Testis (tissue), 5 donors: ENCODE measurements at places on chromosomes 4 and X.

GRCh38 chrX:10519278-10519677 is 101.1 kb downstream of the MID1 start:
- no peak for DNase-seq

DNA sequence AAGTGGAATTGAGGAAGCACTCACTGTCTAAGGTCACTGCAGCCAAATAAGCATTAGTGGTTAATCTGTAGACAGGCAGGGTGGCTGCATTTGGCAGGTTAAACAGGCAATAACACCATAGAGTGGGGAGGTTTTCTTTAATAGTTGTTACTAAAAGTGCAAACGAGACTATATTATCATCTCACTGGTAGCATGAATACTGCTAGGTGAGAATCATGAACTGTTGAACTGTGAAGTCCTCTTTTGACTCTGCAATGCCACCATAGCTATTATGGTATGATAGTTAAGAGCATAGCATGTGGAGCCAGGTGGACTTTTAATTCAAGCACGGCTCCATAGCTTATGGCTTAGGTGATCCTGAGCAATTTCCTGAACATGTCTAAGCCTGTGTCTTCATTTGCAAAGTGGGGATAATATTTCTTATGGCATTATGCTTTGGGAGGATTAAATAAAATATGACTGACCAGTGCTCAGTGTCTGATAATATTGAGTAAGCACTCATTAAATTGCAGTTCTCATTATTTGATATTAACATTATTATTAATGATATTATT is 235.6 kb upstream of the HHIP start:
- no peak for DNase-seq

DNA sequence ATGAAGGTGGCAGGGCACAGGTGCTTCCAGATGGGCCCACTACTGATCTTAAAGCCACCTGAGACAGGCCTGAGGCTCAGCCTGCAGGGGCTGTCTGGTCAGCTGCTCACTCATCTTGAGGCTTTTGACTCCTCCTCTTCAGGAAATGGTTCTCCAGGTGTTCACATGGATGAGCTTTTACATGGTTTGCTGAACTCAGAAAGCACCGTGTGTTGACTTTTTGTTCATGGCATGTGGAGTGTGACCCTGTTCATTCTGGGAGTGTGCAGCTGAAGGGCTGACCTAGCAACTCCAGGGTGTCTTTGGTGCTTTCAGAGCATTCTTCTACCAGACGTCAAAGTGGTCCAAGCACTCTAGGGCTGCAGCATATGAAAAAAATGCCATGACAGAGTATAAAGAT is 111.1 kb downstream of the CCNG2 start:
- no peak for DNase-seq

DNA sequence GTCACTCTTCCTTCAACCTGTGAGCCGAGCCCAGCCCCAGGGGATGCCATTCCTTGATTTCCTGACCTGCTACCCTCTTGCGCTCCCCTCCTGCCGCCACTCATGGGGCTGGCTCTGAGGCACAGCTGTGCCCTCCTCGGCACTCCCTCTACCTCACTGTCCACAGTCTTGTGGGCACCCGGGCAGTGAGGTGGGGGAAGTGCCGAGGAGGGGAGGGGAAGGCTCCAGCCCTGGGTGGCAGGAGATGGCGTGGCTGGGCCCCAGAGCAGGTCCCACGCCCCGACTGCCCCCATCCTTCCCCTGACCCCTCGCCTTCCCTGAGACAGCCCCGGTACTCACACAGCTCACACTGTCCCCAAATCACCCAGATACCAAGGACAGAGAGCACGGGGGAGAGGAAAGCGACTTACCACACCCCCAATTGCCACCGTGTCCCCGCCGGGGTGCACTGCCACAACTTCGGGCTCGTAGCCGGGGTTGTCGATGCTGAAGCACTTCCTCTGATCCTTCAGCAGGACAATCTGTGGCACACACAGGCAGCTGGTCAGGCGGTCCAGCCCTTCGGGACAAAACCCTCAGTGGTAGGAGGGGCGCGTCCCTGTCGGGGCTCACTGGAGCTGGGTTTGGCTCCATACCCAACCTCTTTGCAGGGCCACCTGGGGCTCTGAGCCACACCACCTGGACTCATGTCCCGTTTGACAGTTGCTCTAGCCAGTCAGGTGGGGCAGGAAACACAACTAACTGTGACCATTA is 37.9 kb downstream of the WDR1 start:
- no peak for DNase-seq

DNA sequence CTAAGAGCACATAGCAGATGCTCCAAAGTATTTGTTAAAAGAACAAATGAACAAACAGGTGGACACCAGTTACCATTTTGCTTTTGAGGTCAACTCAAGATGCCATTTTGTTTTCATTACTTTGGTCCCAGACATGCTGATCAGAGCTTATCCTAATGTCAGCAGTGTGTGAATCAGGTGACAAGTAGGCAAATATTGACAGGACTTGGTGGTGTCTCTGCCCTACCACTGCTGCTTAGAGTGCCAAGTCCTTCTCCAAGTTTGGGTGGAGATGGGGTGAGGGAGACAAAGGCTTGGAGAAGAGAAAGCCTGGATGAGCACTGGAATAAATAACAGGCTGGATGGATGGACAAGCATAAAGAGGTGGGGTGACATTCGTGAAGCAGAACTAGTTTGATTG is 38.7 kb downstream of the MID1IP1 start:
- no peak for DNase-seq

DNA sequence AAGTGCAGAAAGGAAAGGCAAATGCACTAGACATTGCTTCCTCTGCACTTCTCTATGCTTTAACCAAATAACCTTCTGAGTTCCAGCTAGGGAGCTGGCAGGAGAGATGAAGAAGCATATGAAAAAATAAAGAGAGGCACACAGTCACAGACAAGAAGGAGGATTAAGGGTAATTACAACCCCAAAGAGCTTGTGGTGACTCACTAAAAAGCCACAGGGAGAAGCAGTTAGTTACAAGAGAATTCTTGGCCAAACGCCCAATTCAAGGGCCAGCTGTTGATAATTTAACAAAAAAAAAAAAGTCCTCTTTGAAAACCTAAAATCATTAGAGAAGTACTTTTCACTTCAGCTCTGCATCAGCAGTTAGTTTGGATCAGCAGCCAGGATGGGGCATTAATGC is 478.0 kb downstream of the KCNIP4 start:
- no peak for DNase-seq

DNA sequence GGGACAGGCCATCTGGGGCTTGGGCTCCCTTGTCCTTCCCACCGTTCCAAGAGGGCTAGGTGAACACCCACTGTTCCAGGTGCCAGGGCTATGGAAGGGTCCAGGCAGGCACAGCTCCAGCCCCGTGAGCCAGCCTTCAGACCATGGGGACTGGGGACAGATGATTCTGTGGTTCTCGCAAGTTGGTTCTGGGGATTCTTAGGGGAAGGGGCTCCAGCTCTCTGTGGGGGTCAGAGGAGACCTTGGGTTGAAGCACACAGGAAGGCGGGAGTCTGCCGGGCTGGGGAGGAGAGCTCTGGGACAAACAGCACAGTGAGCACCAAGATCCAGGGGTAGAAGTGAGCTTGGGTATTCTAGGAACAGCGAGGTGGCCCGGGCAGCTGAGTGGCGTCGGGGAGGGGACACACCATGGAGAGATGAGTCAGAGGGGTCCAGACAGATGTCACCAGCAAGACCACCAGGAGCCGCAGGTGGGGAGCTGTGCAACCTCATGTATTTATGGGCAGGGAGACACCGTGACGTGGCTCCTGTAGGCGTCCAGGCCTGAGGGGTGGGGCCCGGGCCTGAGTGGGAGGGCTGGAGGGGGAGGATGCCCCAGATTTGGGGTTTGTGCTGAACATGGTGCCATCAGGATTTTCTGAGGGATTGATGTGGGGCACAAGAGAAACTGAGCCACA is 48.8 kb upstream of the HMX1 start:
- no peak for DNase-seq

GRCh38 chr4:82715731-82716617 is 82.6 kb downstream of the SCD5 start:
- DNase-seq: no peak

DNA sequence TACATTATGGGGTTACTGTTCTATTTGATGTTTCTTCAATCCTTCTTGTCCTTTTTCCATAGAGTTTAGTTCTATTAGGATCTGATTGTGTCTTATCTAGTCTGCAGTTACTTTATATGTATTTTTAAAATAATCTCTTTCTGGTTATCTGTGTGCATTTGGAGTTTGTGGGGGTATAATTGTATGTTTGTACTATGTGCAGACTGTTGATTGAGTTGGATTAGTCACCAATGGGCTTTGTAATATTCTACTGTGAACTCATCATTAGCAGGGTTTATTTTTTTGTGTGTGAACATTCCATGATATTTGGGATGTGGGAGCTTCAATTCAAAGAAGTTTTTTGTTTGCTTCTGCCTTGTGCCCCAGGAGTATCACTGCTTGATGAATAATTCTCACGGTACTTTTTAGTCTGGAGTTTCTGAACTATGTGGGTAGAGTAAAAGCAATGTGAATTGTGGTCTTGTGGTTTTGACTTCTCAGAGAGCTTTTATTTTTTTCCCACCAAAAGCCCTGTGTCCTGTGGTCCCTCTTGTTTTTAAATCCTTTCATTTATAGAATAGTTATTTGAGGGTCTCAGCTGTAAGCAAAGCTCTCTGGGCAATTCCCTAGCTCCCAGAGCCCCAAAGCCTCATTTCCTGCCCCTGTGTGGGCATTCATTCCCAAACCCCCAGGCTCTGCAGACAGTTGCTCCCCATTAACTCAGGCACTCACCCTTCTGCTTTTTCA is 127.8 kb downstream of the PHKA2 start:
- DNase-seq: no peak

DNA sequence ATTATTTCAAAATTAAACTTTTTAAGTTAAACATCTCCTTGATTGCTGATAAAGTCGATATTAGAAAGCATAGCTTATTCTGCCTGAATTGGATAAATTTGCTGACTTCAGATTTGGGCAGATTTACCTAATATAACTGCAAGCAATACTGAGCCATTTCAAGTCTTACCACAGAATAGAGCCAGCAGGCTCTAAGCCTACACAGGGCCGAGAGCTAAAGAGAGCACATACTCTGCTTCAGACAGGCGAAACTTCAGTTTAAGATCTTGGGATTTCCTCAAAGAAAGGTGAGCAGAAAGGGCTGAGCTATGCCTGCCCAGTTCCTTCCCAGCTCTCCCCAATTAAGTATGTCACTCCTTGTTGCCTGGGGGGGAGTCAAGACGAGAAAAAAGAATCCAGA is 240.6 kb upstream of the NOCT start:
- no peak for DNase-seq

- DNase-seq: no peak
Observed at GRCh38 chrX:31336419-31336818, 264.6 kb upstream of the FTHL17 start.

- no peak for DNase-seq
Observed at GRCh38 chr4:183838987-183839712, 66.0 kb upstream of the STOX2 start.

DNA sequence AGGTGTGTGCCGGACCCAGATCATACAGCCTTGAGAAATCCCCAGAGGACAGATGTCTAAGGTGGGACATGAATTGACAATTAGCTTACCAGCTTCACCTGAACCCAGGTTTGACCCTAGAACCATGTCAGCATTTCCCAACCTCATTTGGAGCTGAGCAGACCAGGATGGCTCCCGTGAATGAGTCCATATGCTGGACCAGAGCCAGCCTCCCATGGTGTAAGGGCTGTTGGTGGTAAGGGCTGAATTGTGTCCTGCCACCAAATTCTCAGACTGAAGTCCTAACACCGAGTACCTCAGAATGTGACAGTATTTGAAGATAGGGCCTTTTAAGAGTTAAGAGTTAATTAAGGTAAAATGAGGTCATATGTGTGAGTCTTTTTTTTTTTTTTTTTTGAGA is 88.3 kb downstream of the SLC34A2 start:
- DNase-seq: no peak
